Foreskin keratinocyte (primary cell): ENCODE measurements at places on chromosomes 5 and 9.

- no peak for DNase-seq
Measured at GRCh38 chr5:40033411-40033810, 608.6 kb upstream of the DAB2 start.

DNA sequence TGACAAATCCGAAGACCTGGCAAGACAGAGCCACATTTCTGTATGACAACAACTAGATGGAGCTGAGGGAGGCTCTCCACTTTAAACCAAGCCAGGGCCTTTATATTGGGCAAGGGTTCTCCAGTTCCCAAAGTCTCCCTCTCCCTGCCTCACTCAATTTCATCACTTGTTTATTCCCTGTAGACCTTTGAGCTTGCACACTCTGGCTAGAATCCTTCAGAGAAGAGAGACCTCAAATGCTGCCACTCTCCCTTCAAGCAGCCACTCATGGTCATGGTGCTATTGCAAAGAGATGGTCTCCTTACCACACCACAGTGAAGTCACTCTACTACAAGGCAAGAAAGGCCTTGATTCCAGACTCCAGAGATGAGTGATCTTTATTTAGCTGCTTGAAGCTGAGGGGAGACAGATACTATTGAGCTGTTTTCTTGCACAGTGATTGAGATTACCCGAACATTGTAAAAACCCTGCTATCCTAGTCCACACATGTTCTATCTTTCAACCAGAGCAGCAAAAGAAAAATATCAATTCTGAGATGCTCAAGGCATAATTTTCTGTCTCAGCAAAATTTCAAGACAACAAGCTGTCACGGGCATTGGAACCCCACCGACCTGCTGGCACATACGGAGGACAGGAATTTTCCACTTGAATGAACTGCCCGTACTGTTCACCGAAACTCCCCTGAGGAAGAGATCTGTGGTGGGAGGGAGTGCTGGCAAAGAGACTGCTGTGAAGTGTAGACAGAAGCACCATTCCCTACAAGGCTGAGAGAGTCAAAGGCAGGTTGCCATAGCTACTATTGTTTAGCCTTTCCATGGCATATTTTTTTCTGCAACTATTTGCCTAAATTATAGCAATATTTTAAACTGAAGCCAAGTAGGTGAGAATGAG is 81.1 kb downstream of the CDO1 start:
- no peak for DNase-seq

DNA sequence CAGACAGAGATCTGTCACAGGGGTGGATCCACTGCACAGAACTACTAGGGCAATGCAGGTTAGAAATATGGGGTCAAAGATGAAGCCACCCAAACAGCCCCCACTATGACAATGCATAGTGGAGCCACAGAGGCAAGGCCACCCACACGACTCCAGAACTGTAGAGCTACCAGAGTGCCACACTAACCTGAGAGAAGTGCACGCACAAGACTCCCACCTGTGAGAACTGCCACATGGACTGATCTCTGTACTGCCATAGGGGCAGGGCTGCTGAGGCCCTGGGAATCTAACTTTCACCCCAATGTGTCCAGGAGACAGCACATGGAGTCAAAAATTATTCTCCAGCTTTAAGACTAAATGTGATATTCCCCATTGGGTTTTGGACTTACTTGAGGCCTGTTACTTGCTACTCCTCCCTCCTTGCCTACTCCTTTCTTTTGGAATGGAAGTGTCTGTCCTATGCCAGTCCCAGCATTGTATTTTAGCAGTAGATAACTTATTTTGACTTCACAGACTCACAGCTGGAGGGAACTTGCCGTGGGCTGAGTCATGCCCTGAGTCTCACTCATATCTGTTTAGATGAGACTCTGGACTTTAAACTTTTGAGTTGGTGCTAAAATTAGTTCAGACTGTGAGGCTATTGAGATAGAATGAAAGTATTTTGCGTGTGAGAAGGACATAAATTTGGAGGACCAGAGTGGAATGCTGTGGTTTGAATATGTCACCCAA is 853.3 kb downstream of the MAT2B start:
- no peak for DNase-seq

DNA sequence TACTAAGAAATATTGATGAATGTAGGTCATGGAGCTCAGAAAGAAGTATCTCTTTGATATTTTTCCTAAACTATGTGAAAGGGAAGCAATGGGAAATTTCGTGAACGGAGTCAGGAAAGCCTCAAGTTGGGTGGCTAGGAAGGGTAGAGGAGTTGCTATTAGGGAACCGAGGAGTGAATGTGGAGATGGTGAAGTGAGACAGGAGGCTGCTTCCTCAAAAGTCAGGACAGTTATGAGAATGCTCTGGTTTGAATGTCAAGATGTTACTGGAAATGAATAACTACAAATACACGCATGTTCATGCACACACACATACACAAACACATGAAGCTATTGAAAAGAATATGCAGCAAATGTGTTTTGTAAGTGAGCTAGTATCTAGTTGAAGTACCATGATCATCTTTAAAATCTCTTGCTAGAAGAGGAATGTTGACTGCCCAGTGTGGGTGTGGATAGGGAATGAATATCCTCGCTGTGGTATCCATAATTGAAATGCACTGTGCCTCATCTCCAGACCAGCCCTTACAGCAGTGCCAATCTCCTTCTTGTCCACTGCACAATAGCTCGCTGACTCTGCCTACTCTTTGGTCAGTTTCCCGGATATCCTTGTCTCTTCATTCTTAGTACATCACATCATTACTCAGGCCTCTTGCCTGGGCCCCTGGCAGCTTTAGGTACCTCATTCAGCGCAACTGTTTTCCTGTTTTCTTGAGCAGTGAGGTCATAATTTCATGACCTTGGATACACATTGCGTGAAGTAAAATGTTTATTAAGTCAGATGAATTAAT is 21.9 kb upstream of the PDCD1LG2 start:
- no peak for DNase-seq

- no peak for DNase-seq
Measured at GRCh38 chr5:27590503-27590902, 552.1 kb upstream of the CDH9 start.

DNA sequence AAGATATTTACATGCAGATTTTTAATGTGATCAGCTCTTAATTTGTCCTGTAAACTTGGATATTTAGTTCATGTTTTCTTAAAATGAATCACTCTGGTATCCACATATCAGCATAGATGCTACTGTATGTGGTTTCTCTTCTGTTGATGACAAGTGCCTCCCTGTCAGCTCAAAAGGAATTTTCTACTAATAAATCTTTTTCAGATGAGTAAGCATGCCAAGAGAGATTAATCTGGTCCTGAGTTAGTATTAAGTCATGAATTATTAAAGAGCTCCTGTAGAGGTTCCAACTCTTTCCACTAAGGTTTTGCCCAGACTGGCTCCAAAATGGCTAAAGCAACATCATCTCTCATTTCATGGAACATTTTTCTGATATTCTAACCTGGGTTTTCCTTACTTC is 129.2 kb downstream of the GOLPH3 start:
- peak; percentile 86 for DNase-seq
